ENCODE measurements at places on chromosomes 11 and 22. TPM values are rescaled to one million over a fixed set of nuclear protein-coding genes. Genes with fewer than 3 reads are reported as not detected.

Gene SGSM1
- total RNA-seq, result 5.3 TPM

Gene C11orf24
- total RNA-seq, result 23.6 TPM

Gene SLC22A12
- total RNA-seq, result not detected

Gene C2CD2L
- 8.9 TPM for total RNA-seq

Gene OPCML
- total RNA-seq, result not detected

Gene PRR5L
- total RNA-seq, result 4.7 TPM

Gene LRP4
- 10.3 TPM for total RNA-seq

Gene UCP3
- total RNA-seq, result 3.2 TPM

Gene KCNQ1
- total RNA-seq, result 51.3 TPM

- no peaks in the 10 kb centered on the region for H3K27me3 ChIP-seq
- no peak for DNase-seq
- no peaks in the 10 kb centered on the region for H3K4me1 ChIP-seq
These were observed 15.0 kb upstream of the ESAM start for GRCh38 chr11:124776865-124777645.

DNA sequence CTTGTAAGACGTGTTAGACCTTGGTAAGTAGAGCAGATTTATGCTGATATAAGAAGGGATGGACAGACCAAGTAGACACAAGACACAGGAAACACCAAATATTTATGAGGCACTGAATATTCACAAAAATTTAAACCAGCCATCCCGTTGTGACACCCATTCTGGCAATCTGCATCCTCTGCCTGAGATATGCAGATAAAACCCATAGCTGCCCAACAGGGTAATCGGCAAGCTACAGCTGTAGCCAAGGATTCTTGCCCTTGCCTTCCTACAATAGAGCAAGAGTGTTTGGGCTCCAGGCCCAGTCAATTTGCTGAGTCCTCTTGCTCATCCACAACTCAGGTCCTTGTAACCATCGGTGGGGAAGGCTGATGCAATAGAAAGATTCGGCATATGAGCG lies 18.5 kb upstream of the MPZL2 start:
- DNase-seq, result no peak
- no peaks in the 10 kb centered on the region for H3K36me3 ChIP-seq
- no peaks in the 10 kb centered on the region for H3K4me1 ChIP-seq
- no peaks in the 10 kb centered on the region for H3K27me3 ChIP-seq

DNA sequence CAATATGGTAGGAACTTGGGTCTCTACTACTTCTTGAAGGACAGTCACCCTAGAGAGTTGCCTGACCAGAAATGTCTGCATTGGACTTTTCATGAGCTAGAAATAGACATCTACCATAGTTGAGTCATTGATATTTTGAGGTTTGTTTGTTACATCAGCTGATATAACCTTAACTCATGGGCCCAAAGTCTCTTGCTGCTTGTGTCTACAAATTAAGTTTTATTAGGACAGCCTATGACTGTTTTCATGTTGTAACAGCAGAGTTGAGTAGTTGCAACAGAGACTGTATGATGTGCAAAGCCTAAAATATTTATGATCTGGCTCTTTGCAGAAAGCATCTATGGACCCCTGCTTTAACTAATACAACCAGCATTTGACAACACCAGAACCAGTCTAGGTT lies 155.3 kb downstream of the MIAT start:
- no peak overlapping the region for H3K4me3 ChIP-seq
- H3K36me3 ChIP-seq, result no peaks in the 10 kb centered on the region
- H3K27me3 ChIP-seq, result no peaks in the 10 kb centered on the region
- no peaks in the 10 kb centered on the region for H3K4me1 ChIP-seq
- no peak for DNase-seq

DNA sequence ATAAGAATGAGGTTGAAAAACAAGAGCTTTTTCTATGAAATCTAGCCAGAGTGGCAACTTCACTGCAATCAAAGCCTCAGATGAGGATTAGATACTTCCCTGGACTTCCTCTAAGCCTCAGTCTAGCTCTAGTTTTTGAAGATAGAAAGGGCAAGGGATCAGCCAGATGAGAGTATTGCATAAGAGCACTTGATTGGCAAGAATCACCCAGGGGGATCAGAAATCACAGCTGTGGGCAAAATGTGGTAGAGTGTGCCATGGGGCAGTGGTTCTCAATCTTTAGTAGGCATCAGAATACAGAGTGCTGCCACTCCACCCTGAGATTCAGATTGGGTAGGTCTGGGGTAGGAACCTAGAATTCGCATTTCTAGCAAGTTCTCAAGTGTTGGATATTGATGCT lies 82.4 kb downstream of the EXT2 start:
- H3K27ac ChIP-seq, result no peak overlapping the region
- no peaks in the 10 kb centered on the region for H3K36me3 ChIP-seq
- no peaks in the 10 kb centered on the region for H3K27me3 ChIP-seq
- DNase-seq, result no peak
- no peaks in the 10 kb centered on the region for H3K4me1 ChIP-seq

- no peaks in the 10 kb centered on the region for H3K36me3 ChIP-seq
- no peak overlapping the region for H3K27ac ChIP-seq
- H3K4me3 ChIP-seq, result no peak overlapping the region
- DNase-seq, result no peak
These were observed 49.0 kb downstream of the SC5D start for GRCh38 chr11:121341609-121342008.

DNA sequence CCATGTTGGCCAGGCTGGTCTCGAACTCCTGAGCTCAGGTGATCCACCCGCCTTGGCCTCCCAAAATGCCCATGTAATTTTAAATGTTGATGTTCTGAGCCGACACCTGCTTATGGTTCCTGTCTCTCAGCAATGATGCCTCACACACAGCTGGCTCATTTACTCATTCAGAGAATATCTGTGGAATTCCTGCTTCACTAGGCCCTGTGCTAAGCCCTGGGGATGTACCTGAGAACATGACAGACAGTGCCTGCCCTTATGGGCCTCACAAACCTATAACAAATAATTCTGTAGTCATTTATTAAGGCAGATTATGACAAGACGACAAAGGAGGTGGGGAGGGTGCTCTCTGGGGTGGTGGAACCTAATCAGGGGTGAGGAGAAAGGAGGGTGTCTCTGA lies 93.7 kb downstream of the PRR5L start:
- no peaks in the 10 kb centered on the region for H3K27me3 ChIP-seq
- no peaks in the 10 kb centered on the region for H3K36me3 ChIP-seq
- no peak for DNase-seq
- no peak overlapping the region for H3K27ac ChIP-seq
- H3K4me3 ChIP-seq, result no peak overlapping the region
- no peaks in the 10 kb centered on the region for H3K4me1 ChIP-seq

GRCh38 chr11:64340671-64341335 lies 799 bp downstream of the CCDC88B start:
- peaks cover 20% of the 10 kb centered on the region for H3K4me1 ChIP-seq
- no peaks in the 10 kb centered on the region for H3K27me3 ChIP-seq
- no peaks in the 10 kb centered on the region for H3K36me3 ChIP-seq
- DNase-seq, result no peak
- no peak overlapping the region for H3K4me3 ChIP-seq

DNA sequence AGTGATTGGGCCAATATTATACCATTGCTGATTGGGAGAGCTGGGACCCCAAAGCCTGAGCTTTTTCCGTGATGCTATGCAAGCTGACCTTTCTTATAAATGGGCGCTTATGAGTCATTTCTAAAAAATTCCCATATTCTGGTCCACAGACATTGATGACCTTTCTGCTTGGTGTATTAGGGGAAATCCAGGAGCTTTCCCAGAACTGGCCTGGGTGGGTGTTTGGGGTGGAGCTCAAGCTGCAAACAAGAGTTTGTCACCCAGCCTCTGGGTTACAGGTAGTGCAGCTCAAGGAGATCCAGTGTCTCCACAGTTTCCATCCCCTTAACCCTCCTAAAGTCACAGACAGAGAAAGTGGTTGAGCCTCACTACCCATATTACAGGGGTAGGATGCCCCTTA lies 67.7 kb downstream of the CCDC81 start:
- H3K27ac ChIP-seq, result no peak overlapping the region
- DNase-seq, result no peak
- peaks cover 26% of the 10 kb centered on the region for H3K4me1 ChIP-seq
- no peak overlapping the region for H3K4me3 ChIP-seq

DNA sequence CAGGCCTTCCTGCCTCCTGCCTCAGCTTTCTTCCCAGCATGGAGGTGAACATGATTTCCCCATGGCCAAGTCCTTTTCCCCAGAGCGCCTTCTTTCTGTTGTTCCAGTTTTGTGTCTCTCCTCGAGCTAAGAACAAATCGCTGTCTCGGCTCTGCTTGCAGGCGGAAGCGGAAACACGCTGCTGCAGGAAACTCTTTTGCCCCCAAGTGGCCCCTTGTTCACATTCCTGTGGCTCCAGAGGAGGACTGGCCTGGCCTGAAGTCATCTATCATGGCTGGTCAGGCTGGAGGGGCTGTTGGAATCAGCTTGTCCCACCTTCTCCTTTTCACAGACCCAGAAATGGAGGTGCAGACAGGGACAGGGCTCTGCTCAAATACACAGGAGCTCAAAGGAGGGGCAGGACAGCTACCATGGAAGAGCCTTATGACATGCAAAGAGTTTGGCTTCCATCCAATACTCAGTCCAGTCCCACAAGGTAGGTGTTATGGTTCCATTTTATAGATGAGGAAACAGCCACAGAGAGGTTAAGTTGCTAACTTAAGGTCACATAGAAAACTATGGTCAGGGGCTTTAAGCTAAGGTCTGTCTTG lies 182.2 kb upstream of the SYT13 start:
- no peaks in the 10 kb centered on the region for H3K36me3 ChIP-seq
- no peak overlapping the region for H3K27ac ChIP-seq
- no peak for DNase-seq
- no peak overlapping the region for H3K4me3 ChIP-seq

DNA sequence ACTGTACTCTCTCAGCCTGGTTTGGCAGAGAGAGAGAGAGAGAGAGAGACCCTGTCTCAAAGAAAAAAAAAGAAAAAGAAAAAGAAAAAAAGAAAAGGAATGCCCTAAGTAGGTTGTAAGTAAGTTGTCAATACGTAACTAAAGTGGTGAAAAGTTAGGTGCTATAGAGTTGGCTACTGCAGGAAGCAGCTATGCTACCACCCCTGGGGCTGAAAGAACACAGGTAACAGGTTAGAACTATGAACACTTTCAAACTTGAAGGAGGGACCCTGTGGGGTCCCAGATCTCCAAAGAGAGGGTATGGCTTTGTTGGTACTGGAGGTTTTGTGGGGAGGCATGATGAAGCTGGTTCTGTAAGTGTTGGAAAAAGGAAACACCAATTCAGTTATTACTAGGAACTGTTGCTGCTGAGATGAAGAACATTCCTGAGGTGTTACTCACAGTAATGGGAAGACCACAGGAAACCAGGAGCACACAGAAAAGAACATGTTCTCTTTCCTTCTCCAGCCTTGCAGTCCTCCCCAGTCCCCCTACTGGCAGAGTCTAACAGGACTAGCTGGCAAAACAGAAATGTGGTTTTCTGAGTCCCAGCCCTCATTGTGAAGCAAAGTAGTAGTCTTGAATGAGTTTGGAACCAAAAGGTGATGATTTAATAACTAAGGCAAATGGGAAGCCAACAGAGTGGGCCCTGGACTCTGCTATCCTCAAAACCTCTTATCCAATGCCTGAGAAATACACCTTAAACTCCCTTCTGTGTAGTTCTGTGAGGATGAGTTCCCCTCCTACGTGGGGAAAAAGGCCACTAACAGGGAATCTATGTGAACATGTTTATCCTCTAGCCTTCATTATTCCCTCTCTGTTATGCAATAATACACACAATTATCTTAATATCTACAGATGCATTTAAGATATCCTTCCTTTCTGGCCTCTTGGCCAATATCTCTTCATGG lies 427.0 kb upstream of the DDI1 start:
- H3K27me3 ChIP-seq, result no peaks in the 10 kb centered on the region
- no peaks in the 10 kb centered on the region for H3K4me1 ChIP-seq
- DNase-seq, result no peak
- H3K36me3 ChIP-seq, result no peaks in the 10 kb centered on the region

GRCh38 chr22:48456449-48456848 lies 1371.2 kb downstream of the BRD1 start:
- no peaks in the 10 kb centered on the region for H3K27me3 ChIP-seq
- H3K4me3 ChIP-seq, result no peak overlapping the region
- no peaks in the 10 kb centered on the region for H3K4me1 ChIP-seq
- no peaks in the 10 kb centered on the region for H3K36me3 ChIP-seq

- peaks cover 3% of the 10 kb centered on the region for H3K4me1 ChIP-seq
- H3K27ac ChIP-seq, result no peak overlapping the region
- H3K27me3 ChIP-seq, result no peaks in the 10 kb centered on the region
- H3K36me3 ChIP-seq, result no peaks in the 10 kb centered on the region
- DNase-seq, result no peak
These were observed 21.0 kb upstream of the TOLLIP start for GRCh38 chr11:1330473-1330872.
